ENCODE measurements at places on chromosomes 4 and X. TPM values are rescaled to one million over a fixed set of nuclear protein-coding genes. Genes with fewer than 3 reads are reported as not detected.

Gene TMEM255A
- polyA plus RNA-seq = 0.91 TPM

Gene DGKQ
- polyA plus RNA-seq = 11.8 TPM

Gene SPATA4
- polyA plus RNA-seq = 0.24 TPM

Gene NR0B1
- 13.1 TPM for polyA plus RNA-seq

Gene TRIML2
- polyA plus RNA-seq = 0.20 TPM

Gene EFHC2
- 0.64 TPM for polyA plus RNA-seq

Gene HNRNPH2
- 182 TPM for polyA plus RNA-seq

Gene RHOXF2
- not detected for polyA plus RNA-seq

DNA sequence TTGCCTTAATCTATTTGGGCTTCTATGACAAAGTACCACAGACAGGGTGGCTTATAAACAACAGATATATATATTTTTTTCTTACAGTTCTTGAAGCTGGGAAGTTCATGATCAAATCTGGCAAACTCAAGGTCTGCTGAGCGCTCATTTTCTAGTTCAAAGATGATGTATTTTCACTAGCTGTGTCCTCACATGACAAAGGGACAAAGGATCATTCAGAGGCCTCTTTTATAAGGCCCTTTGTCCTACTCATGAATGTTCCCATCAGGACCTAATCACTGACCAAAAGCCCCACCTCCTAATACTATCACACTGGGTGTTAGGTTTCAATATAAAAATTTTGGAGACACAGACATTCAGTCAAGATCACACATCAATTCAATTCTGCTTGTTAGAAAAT lies 2025.2 kb downstream of the PCDH7 start:
- no peak for DNase-seq

DNA sequence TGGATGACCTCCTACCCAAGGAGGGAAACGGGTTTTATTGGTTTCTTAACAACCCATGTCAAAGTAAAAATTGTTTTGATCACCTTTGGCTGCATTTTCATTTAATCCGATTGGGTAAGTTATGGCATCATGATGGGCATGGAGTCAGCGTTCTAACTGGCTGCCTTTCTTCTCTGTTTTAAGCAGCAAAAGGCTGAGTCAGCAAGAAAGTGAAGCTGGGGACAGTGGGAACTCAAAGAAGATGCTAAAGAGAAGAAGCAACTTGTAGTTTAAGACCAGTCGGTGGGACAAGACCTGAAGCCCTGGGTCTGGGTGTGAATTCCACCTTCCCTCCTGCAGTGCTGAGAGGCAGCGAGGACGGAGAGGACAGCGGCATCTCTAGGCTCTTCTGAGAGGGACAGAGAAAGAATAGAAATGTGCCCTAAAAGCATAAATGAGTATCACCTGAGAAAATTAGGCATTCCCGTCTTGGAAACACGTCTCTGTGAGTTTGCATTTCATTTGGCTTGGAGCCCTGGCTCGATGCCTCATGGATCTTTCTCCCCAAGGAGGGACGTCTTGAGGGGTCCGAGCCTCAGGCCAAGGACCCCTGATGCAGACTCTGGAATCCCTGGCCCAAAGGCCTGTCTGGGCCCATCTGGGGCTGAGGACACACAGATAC lies 82.0 kb downstream of the CRMP1 start:
- DNase-seq = no peak

DNA sequence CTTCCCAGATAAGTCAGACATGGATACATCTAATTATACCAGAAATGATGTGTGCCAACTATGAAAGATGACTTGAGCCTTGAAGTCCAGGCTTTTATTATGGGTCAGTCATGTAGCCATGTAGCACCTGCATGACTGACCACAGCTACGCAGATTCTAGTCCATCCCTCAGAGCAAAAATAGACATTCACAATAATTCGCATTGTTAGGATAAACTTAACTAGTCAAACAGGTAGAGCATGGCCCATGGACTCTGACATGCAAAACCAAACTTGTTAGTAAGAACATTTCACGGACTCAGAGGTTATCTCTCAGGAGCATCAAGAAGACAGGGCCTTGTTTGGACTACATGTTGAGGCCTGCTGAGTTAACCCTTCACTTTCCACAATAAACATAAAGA lies 132.6 kb downstream of the PWWP3B start:
- DNase-seq = no peak

DNA sequence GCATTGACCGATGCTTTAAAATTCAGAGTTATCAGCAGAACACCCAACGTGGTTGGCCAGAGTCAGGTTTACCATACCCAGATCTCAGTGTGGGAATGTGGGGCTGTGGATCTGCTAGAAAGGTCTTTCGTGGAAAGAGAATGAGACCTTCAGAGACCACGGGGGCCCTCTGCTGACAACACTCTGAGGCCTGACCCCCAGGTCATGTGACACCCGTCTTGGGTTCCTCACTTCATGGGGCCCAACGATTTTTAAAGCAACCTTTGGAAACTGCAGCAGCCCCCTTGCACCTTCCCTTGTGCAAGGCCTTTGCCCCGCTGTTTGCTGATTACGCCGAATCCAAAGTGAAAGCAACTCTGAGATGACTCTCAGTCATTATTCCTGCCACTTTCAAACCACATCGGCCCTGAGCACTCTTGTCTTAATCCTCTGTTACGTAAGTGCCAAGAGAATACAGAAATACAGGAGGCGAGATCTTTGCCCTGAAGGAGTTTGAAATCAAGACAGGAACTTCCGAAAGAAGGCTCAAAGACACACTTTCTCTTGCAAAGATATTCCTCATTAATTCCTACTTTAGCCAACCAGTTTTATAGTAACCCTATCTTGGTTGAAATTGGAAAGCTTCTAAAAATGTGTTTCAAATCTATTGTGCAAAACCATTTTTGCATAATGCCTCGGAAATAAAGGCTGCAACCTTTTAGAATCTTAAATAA lies 88.3 kb downstream of the EVC2 start:
- DNase-seq = no peak

- no peak for DNase-seq
These were observed 67.4 kb downstream of the EGF start for GRCh38 chr4:109979920-109980717.

DNA sequence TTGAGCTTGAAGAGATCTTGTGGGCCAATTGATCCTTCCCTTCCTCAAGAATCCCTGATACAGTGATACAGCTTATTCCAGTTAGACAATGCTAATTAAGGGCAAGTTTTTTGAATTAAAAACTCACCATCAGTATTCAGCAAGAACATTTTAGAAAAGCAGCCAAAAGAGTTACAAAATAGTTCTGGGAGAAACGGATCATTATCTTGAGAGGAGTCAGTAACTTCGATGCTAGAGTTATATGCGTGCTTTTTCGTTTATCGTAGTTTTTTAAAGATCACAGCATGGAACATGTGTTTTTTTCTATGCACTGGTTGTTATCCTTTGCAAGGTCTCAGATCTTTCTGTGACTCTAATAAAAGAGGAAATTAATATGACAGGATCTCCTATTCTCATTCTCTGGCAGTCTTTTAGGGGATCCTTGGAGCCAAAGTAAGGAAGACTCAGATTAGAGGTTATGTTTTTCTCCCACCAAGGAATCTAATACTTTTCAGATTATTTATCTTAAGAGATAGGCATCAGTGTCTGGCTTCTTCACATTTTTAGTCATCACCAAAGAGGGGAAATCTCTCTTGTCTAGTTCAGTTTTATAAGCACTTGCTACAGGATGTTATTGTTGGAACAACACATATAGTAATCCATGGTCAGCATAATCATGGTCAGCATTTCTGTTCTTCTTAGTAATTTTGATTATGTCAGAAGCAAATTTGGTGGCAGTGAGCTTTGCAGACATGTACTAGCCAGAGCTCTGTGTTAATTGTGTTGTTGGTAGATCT lies 109.7 kb downstream of the PDLIM5 start:
- DNase-seq = no peak

DNA sequence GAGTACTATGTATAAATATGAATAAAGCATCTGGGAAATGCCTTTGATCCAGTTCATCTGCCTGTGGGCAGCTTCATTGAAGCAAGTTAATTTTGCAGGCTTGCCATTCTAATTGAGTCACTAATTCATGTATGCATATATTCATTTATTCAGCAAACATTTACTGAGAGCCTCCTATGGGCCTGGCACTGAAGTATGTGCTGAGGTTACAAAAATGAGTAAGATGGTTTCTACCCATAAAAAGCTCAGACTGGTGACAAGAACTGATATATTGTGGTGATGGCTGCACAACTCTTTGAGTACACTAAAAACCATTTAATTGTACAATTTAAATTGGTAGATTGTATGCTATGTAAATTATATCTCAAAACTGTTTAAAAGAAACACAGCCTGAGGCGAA lies 1.1 kb upstream of the MRPL1 start:
- DNase-seq = no peak

DNA sequence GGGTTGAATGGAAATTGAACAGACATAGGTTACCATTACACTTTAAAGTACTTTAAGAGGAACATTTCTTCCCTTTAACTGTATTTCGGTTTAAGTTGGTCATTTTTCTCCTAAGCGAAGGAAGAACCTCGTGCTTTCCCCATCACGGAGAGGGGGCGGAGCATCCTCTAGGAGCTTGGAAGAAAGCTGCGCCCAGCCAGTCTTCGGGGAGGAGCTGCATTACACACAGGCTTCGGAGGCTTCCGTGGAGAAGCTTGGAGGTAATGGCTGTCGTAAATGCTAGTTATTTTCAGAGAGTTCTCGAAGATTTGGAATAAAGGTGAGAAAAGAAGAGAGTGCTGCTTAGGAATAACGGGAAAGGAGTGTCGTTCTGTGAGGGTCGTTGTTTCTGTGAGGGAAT lies at the start of gene PWWP3B:
Gene PWWP3B (plus strand): TSS at position 199 of the 400 bp plus-strand sequence. CDS start 37,128 bp downstream, outside the sequence.
- DNase-seq = peak; percentile 29

- peak; percentile 53 for DNase-seq
These were observed at the start of gene GPRASP1 for GRCh38 chrX:102651242-102652011. GPRASP1 (plus strand) TSS chrX:102651483; CDS start chrX:102653914, 2,431 bp downstream.

- no peak for DNase-seq
These were observed 224.2 kb upstream of the ANXA10 start for GRCh38 chr4:167868163-167868562.

DNA sequence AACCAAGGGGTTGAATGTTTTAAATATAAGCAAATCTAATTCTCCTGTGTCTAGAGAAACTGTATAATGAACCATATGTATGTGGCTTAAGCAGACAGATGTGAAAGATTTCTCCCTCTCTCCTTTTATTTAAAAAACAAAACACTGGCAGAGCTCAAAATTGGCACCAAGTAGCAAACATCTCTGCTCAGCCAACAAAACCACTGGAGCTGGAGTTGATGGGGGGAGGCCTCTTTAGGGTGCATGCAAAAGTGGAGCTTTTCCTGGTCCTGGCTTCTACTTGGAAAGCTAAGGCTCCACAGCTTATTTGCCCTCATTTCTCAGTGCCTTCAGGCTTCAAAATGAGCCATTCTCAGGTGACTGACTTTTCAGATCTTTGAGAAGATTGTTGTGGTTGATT lies 95.6 kb downstream of the REPS2 start:
- DNase-seq = no peak

GRCh38 chr4:114302472-114302871 lies 296.1 kb upstream of the UGT8 start:
- no peak for DNase-seq

- no peak for DNase-seq
These were observed 730 bp downstream of the VBP1 start for GRCh38 chrX:155216940-155217440.

- no peak for DNase-seq
These were observed 24.3 kb upstream of the GPR34 start for GRCh38 chrX:41664375-41664901.

DNA sequence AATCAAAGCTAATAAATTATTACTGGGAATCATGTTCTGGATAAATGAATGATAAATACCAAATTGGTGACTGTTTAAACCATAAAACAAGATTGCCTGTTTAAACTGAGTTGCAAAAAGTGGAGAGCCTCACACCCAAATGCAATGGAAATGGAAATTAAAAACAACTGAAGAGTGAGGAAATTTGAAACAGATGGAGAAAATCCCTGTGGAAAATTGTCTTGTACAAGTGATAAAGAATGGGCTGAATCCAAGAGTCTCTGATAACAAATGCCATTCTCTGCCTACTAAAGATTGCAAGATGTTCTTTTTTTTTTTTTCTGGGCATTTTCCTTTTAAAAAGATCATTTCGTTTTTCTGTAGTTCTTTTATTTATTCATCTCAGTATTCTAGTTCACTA lies 426.3 kb downstream of the NLGN4X start:
- no peak for DNase-seq

- DNase-seq = no peak
These were observed 44.2 kb downstream of the SLC4A4 start for GRCh38 chr4:71382900-71383560.

GRCh38 chr4:106695501-106696262 lies 327.1 kb upstream of the GIMD1 start:
- no peak for DNase-seq

GRCh38 chrX:123487236-123487635 lies 245.6 kb downstream of the THOC2 start:
- no peak for DNase-seq

DNA sequence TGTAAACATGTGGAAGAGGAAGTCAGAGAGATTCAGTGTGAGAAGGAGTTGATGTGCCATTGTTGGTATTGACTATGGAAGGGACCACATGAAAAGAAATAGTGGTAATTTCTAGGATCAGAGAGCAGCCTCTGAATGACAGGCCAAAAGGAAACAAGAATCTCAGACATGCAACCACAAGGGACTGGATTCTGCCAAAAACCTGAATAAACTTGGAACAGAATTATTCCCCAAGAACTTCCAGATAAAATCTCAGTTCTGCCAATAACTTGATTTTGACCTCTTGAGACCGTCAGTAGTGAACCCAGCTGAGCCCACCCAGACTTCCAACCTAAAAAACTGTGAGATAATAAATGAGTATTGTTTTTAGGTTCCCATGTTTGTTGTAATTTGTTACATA lies 653.6 kb upstream of the NR3C2 start:
- no peak for DNase-seq

DNA sequence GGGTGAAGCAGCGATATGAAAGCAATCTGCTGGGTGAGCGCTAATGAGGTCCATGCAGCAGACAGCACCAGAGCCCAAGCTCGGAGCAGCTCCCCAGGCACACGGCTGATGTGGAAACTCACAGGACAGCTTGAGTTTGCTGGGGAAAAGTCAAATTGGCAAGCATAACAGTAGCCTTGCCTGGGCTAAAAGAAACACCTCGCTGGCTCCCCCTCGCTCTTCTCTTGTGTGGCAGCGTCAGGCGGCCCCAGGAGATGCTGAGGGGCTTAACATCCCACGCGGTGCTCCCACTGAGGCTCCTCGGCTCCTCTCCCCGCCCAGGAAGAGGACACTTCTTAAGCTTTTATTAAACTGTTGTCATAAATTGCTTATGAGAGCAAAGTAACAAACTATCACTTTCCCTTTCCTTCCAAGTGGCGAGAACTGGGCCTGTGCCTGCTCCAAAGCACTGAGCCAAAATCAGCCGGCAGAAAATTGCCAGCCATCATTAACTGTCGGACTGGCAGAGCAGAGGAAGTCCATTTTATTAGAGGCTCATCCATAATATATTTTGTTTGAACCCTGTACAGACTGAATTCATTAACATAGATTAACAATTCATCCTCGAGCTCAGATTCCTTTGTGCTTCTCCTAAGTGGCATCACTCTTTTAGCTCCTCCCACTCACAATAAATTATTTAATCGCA lies 111.4 kb downstream of the TSPAN5 start:
- peak; percentile 58 for DNase-seq

DNA sequence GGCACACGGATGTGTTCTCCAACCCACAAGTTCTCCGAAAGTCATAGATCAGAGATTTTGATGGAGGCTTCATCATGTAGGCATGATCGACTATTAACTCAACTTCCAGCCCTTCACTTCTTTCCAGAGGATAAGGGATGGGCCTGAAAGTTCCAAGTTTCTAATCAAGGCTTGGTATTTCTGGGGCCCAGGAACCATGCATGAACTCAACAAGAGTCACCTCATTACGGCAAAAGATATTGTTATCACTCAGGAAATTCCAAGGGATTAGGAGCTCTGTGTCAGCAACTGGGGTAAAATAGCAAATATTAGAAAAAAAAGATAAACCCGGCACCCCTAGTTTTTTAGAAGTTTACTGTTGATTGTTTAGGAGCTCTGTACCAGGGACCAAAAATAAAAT lies 240.1 kb upstream of the PPP1R2C start:
- DNase-seq = no peak
